HuH-7 (cell line): ENCODE measurements at places on chromosomes 4 and X.

DNA sequence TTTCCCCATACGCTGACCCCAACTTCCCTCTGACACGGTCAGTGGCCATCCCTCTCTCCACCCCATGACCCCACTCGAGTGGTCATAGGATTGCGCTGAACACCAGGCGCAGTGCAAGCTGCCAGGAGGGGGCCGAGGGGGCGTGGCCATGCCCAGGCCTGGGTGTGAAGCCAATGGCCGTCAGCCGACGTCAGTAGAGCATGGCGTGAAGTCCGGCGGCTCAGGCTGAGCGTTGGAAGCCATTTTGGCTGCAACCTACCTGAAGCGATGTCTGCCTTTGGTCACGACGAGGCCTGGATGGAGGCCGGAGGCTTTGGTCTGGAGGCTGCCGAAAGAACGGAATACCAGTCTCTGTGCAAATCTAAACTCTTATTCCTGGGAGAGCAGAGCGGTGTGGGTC is at the start of gene RAB41:
TSS of gene RAB41 (plus strand) at position 222 of the 400 bp plus-strand sequence. CDS start at position 268, 46 bp downstream.
- DNase-seq: no peak

DNA sequence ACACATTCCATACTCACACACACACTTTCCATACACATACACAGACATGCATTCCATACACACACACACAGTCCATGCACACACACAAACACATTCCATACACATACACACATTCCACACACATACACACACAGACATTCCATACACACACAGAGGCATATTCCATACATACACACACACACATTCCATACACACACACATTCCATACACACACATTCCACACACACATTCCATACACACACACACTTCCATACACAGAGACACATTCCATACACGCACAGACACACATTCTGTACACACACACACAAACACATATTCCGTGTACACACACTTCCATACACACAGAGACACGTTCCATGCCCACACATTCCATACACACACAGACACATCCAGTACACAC is 14.8 kb downstream of the LINC00632 start:
- no peak for DNase-seq

DNA sequence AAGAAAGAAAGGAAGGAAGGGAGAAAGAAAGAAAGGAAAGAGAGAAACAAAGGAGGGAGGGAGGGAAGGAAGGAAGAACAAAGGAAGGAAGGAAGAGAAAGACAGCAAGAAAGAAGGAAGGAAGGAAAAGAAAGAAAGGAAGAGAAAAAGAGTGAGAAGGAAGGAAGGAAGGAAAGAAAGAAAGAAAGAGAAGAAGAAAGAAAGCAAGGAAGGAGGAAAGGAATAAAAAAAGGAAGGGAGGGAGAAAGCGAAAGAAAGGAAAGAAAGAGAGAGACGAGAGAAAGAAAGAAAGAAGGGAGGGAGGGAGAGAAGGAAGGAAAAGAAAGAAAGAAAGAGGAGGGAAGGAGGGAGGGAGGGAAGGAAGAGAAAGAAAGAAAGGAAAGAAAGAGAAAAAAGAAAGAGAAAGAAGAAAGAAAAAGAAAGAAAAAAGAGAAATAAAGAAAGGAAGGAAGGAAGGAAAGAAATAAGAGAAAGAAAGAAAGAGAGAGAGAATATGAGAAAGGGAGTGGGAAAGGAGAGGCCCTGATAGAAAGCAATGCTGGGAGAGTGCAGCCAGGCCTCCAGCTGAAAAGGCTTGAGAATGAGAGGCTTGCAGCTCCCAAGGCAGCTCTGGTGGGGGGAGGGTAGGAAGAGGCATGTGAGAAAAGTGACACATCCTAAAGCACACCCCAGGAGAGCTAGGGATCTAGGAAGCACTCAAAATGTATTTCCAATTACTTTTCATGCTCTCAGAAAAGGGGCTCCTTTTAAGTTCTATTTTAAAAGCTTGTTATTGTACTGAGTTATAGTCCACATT is 134.0 kb upstream of the ZIC3 start:
- DNase-seq: no peak

- no peak for DNase-seq
These were observed 3.4 kb downstream of the MAGEE2 start for GRCh38 chrX:75781611-75782010.

- no peak for DNase-seq
These were observed 60.4 kb downstream of the STX18 start for GRCh38 chr4:4481399-4481994.
